H9 (cell line): ENCODE measurements at places on chromosomes 13 and 19. TPM values are rescaled to one million over a fixed set of nuclear protein-coding genes. Genes with fewer than 3 reads are reported as not detected.
A peak's percentile ranks its signal among the peaks of the same experiment; 100 is the strongest.

DNA sequence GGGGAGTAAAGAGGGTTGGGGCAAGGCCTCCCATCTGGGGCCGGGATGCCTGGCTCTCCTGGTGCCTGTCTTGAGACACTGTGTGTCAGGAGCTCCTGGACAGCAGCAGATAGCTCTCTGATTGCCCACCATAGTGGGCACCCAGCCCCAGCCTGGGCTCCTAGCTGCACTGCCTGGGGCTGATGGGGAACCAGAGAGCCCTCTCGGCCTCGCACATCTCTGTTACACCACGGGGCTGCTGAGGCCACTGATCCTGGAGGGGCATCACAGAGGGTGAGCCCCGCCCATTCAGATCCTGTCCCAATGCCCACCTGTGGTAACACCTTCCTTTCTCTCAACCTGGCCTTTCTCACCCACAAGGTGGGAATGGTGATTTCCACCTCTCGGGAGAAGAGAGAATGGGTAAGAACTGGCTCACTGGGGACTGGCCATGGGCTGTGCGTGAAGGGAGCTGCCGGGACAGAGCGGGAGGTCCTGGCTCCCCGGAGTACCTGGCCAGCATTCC lies 135.9 kb downstream of the URI1 start:
- no peak overlapping the region for H3K4me3 ChIP-seq
- no peaks in the 10 kb centered on the region for H3K4me1 ChIP-seq
- H3K27ac ChIP-seq = no peak overlapping the region

- peaks cover 4% of the 10 kb centered on the region; the same call in 1 of the 2 replicates for H3K36me3 ChIP-seq
- peak; percentile 93 for DNase-seq
- H3K27ac ChIP-seq = no peak within 1 kb of the TSS
- H3K27me3 ChIP-seq = no peaks in the 10 kb centered on the region
Observed at GRCh38 chr19:42254850-42255765, at the start of gene ERF. Gene ERF, minus strand, starts transcription at chr19:42255128. Its CDS starts 129 bp downstream, at chr19:42254999.

Gene CYP2F1
- total RNA-seq = 0.63 TPM in 1 of 2 replicates, not detected in the other

GRCh38 chr19:13906521-13906904 lies 512 bp downstream of the CC2D1A start:
- peaks cover 23% of the 10 kb centered on the region for H3K36me3 ChIP-seq
- no peaks in the 10 kb centered on the region for H3K4me1 ChIP-seq
- peak overlapping the region; percentile 81 for H3K4me3 ChIP-seq
